ENCODE measurements at places on chromosomes 5 and 9. TPM values are rescaled to one million over a fixed set of nuclear protein-coding genes. Genes with fewer than 3 reads are reported as not detected.

NTMT1 gene
- total RNA-seq, result 33.1 TPM

RELL2 gene
- total RNA-seq, result 16.8 TPM

RPP25L gene
- 18.9 TPM for total RNA-seq

PCA3 gene
- total RNA-seq, result not detected

CAMK2A gene
- not detected for total RNA-seq

CDH12 gene
- total RNA-seq, result not detected

LTC4S gene
- 2.7 TPM for total RNA-seq

GARIN3 gene
- total RNA-seq, result not detected

RNF208 gene
- 1.9 TPM for total RNA-seq

IFNA2 gene
- total RNA-seq, result not detected

SLC36A2 gene
- total RNA-seq, result not detected

ANKRD33B gene
- total RNA-seq, result 156 TPM

OTP gene
- total RNA-seq, result not detected

TMEM171 gene
- total RNA-seq, result not detected

SEC16A gene
- total RNA-seq, result 74.0 TPM

FEM1C gene
- total RNA-seq, result 19.1 TPM

CCL28 gene
- 10.7 TPM for total RNA-seq

NR6A1 gene
- 3.1 TPM for total RNA-seq

- H3K4me1 ChIP-seq, result peaks cover 7% of the 10 kb centered on the region
- H3K36me3 ChIP-seq, result no peaks in the 10 kb centered on the region
- no peaks in the 10 kb centered on the region for H3K27me3 ChIP-seq
Observed at GRCh38 chr5:149793256-149793550, 63.1 kb downstream of the PPARGC1B start.

DNA sequence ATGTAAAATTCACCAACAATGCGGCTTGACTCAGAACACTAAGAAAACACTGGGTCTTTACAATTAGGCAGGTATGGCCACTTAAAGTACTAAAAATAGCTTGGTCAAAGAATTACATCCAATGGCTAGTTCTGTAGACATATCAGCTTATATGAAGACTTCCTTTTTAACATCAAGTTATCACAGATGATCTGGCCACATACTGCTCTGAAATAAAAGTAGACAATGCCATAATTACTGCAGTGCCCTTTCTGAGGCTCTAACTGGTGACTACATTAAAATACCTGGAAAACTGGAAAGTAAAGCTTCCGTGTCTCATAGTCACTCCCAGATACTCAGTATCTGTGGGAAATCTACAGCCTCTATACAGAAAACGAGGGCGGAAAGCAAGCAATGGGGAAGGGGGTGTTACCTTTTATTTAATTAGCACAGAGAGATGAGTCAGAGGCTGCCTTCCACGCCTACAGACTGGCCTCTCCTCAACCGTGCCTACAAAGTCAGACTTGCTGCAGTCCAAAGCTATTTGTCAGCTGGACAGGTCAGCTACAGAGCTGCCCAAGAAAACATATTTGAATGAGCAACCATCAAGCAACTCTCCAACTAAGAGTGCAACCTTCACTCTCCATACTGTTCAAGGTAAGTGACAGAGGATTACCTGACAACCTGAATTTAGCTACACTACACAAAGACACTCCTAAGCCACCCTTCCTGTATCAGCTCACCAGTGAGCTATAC lies 8.7 kb downstream of the SERINC5 start:
- H3K4me3 ChIP-seq, result peak overlapping the region; percentile 26
- no peak for DNase-seq
- no peaks in the 10 kb centered on the region for H3K27me3 ChIP-seq
- H3K4me1 ChIP-seq, result peaks cover 24% of the 10 kb centered on the region
- H3K27ac ChIP-seq, result peak overlapping the region; percentile 32
- H3K36me3 ChIP-seq, result peaks cover 10% of the 10 kb centered on the region

DNA sequence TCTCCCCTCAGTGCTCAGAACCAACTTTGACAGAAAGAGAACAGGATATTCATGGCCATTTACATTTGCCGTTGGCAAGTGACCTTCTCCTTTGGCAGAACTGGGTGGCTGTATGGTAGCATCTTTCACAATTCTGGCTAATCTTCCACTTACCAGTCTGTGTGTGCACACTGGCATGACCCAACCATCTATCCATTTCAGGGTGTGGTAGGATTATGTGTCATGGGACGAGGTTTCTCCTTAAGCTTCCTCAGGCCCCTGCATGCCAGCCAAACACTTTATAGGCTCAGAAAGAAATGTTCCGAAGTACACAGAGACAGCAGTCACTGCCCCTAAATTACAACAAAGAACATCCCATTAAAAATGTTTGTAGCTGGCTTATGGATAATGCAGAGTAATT lies 497.1 kb downstream of the NFIB start:
- no peaks in the 10 kb centered on the region for H3K4me1 ChIP-seq
- no peak overlapping the region for H3K27ac ChIP-seq
- H3K4me3 ChIP-seq, result no peak overlapping the region
- H3K27me3 ChIP-seq, result no peaks in the 10 kb centered on the region

GRCh38 chr5:14732991-14733390 lies 68.5 kb downstream of the OTULIN start:
- H3K4me3 ChIP-seq, result no peak overlapping the region
- H3K4me1 ChIP-seq, result no peaks in the 10 kb centered on the region
- H3K27ac ChIP-seq, result no peak overlapping the region
- no peak for DNase-seq

DNA sequence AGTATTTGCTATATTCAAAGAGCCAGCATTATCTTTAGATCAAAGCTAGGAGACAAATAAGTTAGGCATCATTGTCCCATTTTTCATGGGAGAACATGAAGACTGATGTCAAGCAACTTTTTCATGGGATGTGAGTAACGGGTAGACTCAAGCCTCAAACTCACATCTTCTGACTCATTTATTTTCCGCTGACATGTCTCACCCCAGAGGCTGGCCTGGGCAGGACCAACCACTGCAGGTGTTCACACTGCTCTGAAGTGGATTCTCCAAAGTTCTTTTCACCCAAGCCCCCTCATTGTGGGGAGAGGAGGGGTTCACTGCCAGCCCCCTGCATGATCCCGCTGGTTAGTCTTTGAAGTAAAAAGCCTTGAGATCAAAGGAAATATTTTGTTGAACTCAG lies 34.9 kb upstream of the BASP1 start:
- H3K27me3 ChIP-seq, result no peaks in the 10 kb centered on the region
- no peak overlapping the region for H3K4me3 ChIP-seq
- DNase-seq, result no peak

GRCh38 chr5:113379936-113380806 lies 54.6 kb downstream of the TSSK1B start:
- no peaks in the 10 kb centered on the region for H3K36me3 ChIP-seq
- H3K27ac ChIP-seq, result no peak overlapping the region
- DNase-seq, result no peak
- H3K27me3 ChIP-seq, result peaks cover 13% of the 10 kb centered on the region

DNA sequence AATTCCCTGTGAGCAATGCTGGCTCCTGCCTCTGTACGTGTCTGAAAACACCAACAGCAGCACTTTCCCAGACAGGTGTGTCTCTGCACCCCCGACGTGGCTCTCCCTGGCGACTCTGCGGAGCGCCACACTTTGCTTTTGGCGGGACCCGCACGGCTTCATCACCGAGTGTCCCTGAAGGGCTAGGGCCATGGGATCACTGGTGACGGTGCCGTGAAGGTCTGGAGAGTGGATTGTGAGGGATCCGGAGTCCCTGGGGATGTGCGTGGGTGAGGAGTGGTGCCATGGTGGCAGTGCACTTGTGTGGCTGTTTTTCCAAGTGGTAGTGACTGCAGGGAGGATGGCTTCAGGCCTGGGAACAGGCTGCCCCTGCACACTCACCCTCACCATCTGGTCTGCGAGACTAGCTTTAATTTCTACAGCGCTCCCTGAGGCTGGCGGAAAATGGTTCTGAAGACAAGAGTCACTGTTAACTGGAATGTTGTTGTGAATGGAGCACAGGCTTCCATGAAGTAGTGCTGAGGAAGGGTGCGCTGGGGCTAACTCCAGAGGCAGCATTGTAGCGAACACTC lies 3.2 kb downstream of the NKD2 start:
- H3K27me3 ChIP-seq, result peaks cover 35% of the 10 kb centered on the region
- H3K4me1 ChIP-seq, result peaks cover 9% of the 10 kb centered on the region
- no peak overlapping the region for H3K27ac ChIP-seq
- H3K4me3 ChIP-seq, result no peak overlapping the region

DNA sequence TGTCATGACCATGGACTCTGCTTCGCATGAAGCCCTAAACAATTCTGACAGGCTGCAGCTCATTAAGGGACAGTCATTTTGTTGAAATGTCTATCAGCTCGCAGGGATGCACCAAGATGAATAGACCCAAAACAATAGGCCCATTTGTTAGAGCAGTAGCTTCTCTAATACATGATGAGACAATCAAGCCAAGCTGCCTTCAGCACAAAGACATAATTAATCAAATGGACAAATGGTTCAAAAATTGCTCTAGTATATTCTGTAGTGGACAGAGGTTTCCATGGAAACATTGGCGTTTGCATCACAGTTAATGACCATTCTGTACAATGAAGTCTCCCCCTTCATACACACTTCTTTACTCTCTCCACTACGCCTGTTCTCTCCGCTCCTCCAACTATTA lies 274.6 kb downstream of the ANXA1 start:
- no peak overlapping the region for H3K4me3 ChIP-seq
- H3K27me3 ChIP-seq, result no peaks in the 10 kb centered on the region
- no peak for DNase-seq

GRCh38 chr5:82004511-82004910 lies 32.7 kb downstream of the ATG10 start:
- no peak for DNase-seq
- H3K4me3 ChIP-seq, result no peak overlapping the region
- no peak overlapping the region for H3K27ac ChIP-seq
- H3K27me3 ChIP-seq, result no peaks in the 10 kb centered on the region

- H3K4me3 ChIP-seq, result peak within 1 kb of the TSS; percentile 95
- peaks cover 7% of the 10 kb centered on the region for H3K27me3 ChIP-seq
- peaks cover 20% of the 10 kb centered on the region for H3K4me1 ChIP-seq
Observed at GRCh38 chr5:56951946-56952691, at the start of gene MIER3. MIER3 (minus strand) TSS chr5:56952123; CDS start chr5:56952102, 21 bp downstream.

DNA sequence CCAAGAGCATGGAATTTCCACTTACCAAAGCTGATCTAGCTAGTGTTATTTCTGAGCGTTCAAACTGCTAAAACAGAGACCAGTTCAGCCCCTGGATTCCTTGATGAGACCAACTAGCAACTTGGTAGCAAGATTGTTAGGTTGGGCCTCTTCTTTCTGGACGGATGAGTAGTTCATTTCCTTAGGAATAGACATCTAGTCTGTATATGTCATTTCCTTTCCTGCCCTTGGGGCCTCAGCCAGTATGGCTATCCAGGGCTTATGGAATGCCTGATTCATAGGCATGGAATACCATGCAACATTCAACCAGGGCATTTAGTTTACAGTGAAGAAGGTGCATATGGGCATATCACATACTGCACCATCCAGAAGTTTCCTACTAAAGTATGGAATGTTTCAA lies 14.5 kb upstream of the LPAR1 start:
- H3K4me3 ChIP-seq, result no peak overlapping the region
- no peaks in the 10 kb centered on the region for H3K4me1 ChIP-seq
- no peaks in the 10 kb centered on the region for H3K36me3 ChIP-seq
- H3K27ac ChIP-seq, result no peak overlapping the region
- H3K27me3 ChIP-seq, result no peaks in the 10 kb centered on the region

DNA sequence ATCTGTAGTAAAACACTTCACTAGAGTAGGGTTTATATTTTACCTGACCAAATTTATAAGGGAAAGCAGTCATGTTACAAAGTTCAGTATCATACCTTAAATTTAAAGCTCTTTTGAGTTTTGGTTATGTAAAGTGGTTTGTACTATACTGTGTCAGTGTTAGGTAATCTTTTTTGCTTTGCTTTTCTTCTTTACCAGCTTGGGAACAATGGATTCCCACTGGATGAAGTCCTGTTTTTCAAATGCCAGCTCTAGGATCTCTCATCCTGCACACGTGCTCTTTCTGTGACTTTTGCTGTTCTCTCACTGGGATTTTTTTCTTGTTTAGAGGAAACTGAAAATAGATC lies 15.9 kb downstream of the CYSTM1 start:
- no peak overlapping the region for H3K27ac ChIP-seq
- DNase-seq, result no peak
